Tongue (tissue), 3 donors: ENCODE measurements at places on chromosomes 16 and 17.
A peak's percentile ranks its signal among the peaks of the same experiment; 100 is the strongest.

GRCh38 chr16:74029115-74029792 lies 267.4 kb upstream of the PSMD7 start:
- DNase-seq, result peak; percentile 25

DNA sequence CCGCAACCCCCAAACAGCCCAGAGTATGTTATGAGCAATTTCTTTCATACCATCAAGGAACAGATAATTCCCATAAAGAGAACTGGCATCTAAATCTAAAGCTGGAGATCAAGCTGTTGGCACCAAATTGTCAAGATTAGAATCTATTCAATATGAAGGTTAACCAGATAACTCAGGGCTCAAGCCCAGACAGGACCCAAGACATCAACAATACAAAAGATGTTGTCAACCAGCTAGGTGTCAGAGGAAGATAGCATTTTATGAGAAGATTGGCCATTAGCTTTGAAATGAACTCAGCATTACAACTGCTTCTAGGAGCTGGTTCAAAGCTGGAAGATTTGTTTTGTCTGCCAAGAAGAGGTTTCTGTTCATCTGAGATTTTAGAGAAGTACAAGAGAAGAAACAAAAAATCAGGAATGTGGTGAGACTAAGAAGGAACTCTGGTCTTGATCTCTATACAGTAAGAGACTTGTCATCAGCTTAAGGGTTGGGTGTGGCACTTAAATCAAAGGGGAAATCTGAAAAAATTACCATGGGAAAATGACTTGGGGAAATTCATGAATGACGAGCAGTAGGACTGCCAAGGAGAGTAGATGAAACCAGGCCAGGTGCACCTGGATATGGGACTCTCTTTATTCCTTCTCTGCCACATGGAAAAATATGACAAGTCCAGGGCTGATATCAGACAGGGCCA lies 64.2 kb upstream of the COX10 start:
- no peak for DNase-seq

DNA sequence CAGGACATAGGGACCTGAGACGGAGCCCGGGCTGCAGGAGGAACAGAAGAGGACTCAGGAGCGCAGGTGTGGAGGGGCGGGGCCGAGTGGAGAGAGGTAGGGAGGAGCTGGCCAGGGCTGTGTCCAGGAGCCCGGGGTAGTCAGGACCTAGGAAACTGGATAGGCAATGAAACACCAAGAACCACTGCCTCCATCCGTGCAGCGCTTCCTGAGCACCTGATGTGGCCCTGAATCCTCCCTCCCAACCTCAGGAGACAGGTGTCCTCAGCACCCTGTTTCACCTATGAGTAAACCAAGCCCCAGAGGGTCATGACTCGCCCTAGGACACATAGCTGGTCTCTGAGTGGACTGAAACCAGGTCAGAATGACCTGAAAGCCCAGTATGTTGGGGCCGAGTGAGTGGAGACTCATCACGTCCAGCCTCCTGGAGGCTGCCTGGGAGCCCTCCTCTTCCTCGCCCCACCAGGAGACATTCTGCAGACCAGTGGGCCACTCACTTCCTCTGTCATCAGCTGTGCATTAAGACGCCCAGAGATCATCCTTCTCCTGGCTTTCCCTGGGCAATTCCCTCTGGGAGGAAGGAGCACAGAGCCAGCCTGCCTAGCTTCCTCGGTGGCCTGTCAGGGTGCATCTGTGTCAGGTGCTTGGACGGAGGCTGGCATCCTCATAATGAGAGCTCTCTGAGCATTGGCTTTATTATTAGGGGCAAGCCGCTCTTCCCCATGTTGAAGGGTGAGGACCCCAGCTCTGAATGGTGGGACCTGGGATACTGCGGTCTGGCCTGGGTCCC lies 72.8 kb downstream of the SCNN1B start:
- no peak for DNase-seq

GRCh38 chr16:2229091-2229490 lies 5.7 kb downstream of the E4F1 start:
- no peak for DNase-seq
